Testis (tissue), 5 donors: ENCODE measurements at places on chromosomes 12 and 14.
A peak's percentile ranks its signal among the peaks of the same experiment; 100 is the strongest.

DNA sequence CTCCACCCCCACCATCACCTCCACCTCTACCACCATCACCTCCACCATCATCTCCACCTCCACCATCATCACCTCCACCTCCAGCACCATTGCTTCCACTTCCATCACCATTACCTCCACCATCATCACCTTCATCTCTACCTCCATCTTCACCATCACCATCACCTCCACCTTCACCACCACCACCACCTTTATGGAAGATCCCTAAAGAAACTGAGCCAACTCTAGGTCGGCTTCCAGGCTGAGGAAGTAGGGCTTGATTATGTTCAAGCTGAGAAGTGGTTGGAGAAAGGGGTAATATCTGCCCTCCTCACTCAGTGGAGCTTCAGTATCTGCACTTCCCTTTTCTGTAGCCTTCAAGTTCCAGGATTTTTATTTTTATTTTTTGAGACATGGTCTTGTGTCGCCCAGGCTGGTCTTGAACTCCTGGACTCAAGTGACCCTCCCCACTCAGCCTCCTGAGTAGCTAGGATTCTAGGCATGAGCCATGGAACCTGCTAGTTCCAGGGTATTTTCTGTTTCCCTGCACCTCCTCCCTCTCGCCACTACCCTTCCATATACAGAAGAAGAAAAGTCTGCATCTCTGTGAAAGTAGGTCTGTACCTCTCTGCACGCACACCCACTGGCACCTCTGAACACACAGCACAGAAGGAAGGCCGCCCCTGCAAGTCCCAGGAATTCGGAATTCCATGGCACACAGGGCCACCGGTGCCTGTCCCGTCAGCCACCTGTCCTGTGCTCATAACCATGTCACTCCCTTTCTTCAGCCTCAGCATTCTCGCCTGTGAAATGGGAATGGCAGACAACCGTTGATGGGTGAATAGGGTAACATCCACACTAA lies 5.9 kb downstream of the ZBTB42 start:
- no peak for DNase-seq

DNA sequence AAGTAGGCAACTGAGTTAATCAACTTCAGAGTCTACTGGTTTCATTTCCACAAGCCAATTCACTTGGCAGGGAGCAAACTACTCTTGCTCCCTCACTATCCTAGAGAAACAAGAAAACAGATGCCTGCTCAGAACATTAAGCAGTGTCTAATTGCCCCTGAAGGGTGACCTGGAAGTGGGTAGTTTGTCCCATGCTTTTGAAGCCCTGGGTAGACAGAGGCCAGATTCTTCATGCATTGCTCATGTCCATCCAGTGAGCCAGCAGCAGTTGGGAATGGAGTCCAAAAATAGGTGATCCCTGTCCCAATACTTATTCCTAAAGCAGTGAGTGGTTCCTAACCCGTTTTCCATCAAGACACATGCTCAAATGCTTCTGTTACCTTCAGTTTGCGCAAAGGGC lies 48.8 kb downstream of the BICDL1 start:
- DNase-seq = no peak

DNA sequence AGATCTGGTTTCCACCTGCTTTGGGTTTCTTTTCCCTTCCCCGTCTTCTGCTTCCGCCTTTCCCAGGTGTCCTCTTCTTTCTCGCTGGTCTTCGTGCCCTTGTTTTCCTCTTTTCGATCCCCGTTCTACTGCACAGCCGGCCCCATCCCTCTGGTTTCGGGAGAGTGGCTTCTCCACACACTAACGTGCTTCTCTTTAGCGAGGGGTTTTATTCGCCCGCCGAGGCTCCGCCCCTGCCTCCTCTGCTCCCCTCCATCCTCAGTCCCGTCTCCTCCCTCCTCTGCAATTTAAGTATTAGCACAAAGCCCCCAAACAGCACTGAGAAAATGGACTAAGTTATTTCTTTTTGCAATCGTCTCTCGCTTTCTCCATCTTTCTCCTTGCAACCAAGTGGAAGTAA lies at the start of gene SLC7A8:
TSS of gene SLC7A8 (minus strand) at position 182 of the 400 bp plus-strand sequence. CDS start 746 bp downstream, outside the sequence.
- peak; percentile 88 for DNase-seq

- no peak for DNase-seq
These were observed 21.3 kb downstream of the GCH1 start for GRCh38 chr14:54881235-54881760.

DNA sequence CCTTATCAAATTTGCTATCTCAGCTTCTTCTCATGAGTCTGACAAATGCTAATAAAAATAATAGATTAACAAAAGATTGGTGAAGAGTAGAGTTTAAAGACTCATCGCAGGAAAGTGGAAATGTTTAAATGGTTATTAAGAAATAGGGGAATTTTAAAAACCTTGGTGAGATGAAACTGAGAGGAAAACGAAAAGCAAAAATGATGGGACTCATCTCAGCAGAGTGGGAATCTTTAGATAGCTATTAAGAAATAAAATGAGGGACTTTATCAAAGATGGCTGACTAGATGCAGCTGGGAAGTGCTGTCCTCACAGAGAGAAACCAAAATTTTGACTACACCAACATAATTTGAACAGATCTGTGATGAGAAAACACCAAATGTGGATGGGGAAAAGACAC lies 79.2 kb upstream of the CD163 start:
- DNase-seq = no peak
